ENCODE measurements at places on chromosomes 1 and 21.
A peak's percentile ranks its signal among the peaks of the same experiment; 100 is the strongest.

- no peak for DNase-seq
Observed at GRCh38 chr1:35603941-35604340, 30.8 kb downstream of the TFAP2E start.

DNA sequence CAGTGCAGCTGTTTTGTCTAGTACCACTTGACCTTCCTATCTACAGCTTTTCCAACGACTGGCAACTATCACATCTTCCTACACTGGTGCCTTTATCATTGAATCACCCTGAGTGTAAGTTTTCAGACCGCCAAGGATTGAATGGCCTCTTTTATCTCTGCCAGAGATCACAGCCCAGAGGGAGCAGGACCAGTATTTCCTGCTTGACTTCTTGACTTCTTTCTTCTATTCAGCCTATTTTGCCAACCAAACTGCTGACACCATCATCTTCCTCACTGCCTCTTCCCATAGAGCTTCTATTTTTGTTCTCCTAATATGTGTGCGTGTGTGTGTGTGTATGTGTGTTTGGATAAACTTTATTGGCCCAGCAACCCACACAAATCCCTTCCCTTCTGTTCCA, 53.8 kb downstream of the SERBP1 start:
- DNase-seq = peak; percentile 39

GRCh38 chr21:18743531-18743930, 339.9 kb upstream of the TMPRSS15 start:
- DNase-seq = no peak

DNA sequence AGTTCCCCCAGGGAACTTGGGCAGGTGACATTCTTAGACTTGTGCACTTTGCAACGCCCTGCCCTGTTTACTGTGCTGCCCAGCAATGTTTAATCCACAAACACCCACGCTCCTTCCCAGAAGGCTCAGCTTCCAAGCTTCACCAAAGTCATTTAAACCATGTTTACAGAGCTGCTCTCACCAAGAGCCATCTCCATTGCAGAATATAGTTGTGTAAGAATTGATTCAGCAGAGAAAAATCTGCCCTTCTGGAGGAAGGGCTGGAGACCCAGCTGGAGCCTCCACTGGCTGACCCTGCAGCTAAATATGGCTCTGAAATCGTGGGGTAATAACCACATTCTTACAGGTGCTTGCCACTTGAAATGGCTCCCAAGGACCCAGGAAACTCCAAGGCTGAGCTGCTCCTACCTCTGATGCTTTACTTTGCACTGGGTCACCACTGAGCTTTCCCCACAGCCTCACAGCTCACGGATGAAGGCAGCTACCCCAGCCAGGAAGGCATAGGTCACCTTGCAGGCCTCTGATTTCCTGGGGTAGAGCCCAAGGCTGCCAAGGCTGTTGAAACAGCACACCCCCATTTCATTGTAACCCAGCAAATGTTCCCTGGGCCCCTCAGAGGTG, 8.7 kb downstream of the CAPN2 start:
- DNase-seq = no peak

- DNase-seq = no peak
Observed at GRCh38 chr21:33943293-33943692, 27.7 kb upstream of the ATP5PO start.

DNA sequence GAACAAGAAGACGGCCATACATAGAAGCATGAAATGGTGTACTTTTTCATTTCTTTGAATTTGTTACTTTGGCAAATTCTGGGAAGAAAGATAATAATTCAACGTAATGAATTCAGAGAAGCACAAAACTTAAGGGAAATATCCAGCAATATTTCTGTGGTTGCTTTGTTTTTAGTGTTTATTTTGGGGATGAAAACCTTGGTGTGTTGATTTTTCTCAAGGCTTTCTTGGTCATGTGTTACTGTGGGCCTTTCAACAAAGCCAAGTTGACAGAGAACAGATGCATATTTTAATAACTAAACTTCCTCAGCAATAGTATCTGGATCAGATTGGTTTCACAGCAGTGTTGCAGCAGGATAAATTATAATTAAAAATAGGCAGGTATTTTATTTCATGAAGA, 273.5 kb downstream of the GPR52 start:
- DNase-seq = no peak

GRCh38 chr1:77282866-77283539, 1.2 kb downstream of the AK5 start:
- DNase-seq = no peak

GRCh38 chr1:51871351-51871975, 7.1 kb downstream of the NRDC start:
- DNase-seq = no peak

DNA sequence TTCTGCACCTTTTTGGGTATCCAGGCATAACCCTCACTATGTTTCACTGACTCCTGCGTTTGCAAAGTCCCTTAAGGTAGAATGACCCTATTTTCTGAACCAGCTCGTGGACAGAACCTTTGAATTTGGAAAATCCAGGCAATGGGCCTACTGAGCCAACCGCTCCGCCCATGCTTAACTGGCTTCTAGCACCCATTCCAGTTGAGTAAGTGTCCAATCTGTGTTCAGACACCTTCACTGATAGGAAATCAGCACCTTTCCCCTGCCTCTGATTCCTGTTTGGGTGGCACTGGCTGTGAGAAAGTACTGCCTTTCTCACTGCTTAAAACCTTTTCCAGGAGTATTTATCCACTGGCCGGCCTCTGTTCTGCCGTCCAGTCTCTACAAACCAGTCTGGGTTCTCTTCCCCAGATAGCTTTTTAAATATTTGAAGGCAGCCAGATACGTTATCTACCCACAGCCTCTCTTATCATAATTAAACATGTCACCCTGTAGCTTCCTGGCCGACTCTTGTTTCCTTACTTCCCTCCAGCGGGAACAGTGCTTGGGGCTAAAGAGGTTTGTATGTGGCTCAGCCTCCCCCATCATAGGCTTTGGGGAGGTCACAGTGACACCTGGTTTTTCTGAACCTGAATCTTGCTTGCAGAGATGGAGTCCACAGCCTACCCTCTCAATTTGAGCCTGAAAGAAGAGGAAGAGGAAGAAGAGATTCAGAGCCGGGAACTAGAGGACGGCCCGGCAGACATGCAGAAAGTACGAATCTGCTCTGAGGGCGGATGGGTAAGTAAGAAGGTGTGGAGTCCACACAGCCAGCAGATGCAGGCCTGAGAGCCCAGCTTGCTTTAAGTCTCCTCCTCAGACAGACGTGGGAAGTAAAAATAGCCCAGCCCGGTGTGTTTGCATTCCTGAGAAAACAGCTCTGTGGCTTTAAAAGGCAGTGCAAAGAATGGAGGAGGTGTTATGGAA, 1.3 kb downstream of the POGK start:
- no peak for DNase-seq

DNA sequence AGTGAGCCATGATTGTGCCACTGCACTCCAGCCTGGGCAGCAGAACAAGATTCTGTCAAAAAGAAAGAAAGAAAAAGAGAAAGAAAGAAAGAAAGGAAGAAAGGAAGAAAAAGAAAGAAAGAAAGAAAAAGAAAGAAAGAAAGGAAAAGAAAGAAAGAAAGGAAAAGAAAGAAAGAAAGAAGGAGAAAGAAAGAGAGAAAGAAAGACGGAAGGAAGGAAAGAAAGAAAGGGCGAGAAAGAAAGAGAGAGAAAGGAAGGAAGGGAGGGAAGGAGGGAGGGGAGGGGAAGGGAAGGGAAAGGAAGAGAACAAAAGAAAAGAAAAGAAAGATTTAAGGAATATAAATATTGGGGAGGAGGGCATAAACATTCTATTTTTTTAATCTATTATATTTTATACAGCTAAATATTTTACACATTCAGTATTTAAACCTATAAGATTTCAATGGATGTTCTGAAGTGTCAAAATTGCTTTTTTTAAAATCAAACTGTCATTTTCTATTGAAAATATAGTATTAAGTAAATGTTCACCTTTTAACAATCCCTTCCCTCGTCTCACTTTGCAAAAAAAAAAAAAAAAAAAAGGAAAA, 6.8 kb upstream of the JAK1 start:
- no peak for DNase-seq

DNA sequence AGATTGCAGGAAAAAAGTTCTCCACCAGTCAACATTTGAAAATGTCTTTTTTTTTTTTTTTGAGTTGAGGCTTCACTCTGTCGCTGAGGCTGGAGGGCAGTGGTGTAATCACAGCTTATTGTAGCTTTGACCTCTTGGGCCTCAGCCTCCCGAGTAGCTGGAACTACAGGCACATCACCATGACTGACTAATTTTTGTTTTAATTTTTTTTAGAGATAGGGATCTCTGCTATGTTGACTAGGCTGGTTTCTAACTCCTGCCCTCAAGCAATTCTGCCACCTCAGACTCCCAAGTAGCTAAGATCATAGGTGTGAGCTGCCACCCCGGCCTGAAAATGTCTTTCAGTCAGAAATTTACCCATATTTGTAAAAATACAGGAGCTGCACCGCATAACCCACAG, 30.6 kb upstream of the USP24 start:
- DNase-seq = peak; percentile 64

DNA sequence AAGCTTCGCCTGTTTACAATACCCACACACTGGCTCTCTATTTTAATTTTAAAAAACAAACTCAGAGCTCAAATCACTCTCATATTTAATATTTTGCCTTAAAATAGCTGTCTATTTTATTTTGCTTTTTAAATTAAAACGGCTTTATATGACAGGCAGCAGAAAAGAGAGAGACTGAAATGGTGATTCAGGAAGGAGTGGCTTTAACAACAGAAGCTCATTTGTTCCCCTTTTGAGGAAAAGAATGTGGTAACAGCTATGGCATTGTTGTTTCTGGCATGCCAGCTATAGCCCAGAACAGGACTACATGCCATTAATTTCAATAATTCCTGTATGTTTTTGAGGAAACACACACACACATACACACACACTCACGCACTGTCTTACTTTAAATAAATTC, 234.2 kb upstream of the PTBP2 start:
- DNase-seq = no peak

DNA sequence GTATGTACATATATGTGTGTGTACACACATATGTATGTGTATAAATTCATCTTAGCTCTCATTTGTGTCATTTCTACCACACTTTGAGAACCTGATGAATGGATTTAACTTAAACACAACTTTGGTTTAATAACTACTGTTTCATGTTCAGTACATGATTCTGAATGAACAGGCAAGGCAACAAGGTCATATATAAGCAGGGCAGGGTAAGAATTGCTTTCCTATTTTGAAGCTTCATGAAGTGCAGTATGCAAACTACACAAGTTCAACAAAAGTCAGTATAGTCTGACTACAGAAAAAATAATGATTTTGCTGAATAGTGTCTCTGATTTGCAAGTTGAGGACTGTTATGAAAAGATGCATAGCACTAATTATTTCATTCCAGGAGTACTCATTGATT, 127.6 kb downstream of the KCNK2 start:
- DNase-seq = no peak

- peak; percentile 82 for DNase-seq
Observed at GRCh38 chr1:182185842-182186756, 124.6 kb upstream of the ZNF648 start.

- DNase-seq = no peak
Observed at GRCh38 chr1:237324226-237324625, 282.2 kb downstream of the RYR2 start.

- DNase-seq = no peak
Observed at GRCh38 chr21:17925899-17926298, 106.7 kb upstream of the C21orf91 start.

GRCh38 chr1:194908643-194909042, 1699.6 kb downstream of the KCNT2 start:
- DNase-seq = no peak

DNA sequence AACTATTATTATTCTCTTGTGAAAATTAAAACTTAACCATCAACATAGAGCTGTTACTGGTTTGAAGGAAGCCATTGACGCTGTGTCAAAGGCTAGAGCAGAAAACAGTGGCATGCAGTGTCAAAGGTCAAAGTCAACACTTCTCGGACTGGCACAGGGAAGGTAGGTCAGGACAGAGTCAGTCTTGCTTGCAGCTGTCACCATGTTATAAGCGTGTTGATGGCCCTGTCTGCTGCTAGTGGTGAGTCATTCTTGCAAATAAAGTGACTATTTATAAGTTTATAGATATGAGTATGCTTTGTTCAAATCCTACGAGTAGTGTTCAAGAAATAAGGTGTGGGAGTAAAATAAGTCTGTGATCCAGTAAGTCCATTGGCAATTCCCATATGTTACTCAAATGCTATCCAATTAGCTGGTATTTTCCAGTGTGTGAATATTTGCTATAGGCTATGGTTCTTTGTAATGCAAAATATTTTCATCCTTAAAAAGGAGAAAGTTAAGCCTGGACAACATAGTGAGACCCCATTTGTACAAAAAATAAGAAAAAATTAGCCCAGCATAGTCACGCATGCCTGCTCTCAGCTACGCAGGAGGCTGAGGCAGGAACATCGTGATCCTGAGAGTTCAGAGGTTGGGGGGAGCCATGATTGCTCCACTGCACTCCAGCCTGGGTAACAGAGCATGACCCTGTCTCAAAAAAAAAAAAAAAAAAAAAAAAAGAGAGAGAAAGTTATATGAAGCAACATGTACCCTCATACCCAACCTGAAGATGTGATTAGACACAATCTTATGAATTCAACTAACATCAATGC, 26.3 kb upstream of the TINAGL1 start:
- no peak for DNase-seq

DNA sequence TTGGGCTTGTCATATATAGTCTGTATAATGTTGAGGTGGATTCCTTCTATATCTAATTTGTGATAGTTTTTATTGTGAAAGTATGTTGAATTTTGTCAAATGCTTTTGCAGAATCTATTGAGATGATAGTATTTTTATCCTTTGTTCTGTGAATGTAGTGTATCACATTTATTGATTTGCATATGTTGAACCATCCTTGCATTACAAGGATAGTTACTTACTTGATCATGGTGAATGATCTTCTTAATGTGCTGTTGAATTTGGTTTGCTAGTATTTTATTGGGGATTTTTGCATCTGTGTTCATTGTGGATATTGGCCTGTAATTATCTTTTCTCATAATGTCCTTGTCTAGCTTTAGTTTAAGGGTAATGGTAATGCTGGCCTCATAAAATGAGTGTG, 8.3 kb downstream of the FGGY start:
- DNase-seq = no peak

GRCh38 chr1:179298952-179299351, 5.4 kb downstream of the SOAT1 start:
- no peak for DNase-seq

DNA sequence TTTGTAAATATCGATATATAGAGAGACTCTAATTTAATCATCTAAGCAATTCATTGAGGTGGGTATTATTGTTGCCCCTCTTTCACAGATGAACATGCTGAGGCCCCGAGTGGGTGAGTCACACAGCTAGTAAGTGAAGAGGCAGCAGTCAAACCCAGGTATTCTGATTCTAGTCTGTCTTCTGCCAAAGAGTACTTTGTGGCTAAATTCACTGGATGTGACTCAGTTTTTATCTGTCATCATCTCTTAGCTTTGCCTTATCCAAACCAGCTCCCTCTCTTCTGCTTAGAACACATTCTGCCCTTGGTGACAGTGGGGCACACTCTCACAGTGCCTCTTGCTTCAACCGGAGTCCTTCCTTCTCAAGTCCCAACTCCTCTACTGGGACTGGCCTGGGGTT, 11.5 kb downstream of the FCRL5 start:
- no peak for DNase-seq

DNA sequence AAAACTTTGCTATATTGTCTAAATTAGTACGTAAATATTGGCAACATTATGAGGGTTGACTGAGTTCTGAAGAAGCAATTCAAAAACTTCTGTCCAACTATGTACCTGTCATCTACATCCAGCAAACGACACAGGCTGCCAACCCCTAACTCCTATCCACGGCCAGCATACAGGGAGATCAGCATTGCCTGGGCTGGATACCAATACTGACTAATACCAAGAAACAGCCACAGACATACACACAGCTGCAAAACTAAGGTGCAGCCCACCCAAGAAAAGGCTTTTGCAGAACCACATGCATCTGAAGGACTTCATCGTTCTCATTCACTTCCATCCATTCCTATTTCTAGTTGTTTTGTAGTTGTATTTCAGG, 2.0 kb downstream of the KIAA0319L start:
- no peak for DNase-seq
